ENCODE measurements at places on chromosomes 5 and 9.

- no peak for DNase-seq
Measured at GRCh38 chr9:35790385-35791296, 750 bp upstream of the NPR2 start.

- no peak for DNase-seq
Measured at GRCh38 chr9:110935829-110936228, 102.4 kb downstream of the LPAR1 start.

- no peak for DNase-seq
Measured at GRCh38 chr9:107239474-107239873, 43.6 kb upstream of the RAD23B start.

GRCh38 chr9:80143899-80144298, 572.1 kb downstream of the TLE4 start:
- no peak for DNase-seq

DNA sequence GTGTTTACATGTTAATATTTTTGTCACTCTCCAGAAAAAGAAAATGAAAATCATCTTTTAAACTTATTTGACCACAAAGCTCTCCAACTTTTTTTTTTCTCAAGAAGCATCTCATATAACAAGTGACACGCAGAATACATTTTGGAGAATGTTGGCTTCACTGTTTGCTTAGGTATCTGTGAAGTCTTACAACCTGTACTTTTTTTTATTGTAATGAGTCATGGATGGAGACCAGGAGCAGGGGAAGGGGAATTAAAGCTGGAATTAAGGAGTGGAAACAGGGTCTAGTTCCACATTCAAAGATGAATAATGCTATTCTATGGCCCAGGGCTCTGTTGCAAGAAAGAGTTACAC, 211.9 kb downstream of the MAN2A1 start:
- DNase-seq: no peak

DNA sequence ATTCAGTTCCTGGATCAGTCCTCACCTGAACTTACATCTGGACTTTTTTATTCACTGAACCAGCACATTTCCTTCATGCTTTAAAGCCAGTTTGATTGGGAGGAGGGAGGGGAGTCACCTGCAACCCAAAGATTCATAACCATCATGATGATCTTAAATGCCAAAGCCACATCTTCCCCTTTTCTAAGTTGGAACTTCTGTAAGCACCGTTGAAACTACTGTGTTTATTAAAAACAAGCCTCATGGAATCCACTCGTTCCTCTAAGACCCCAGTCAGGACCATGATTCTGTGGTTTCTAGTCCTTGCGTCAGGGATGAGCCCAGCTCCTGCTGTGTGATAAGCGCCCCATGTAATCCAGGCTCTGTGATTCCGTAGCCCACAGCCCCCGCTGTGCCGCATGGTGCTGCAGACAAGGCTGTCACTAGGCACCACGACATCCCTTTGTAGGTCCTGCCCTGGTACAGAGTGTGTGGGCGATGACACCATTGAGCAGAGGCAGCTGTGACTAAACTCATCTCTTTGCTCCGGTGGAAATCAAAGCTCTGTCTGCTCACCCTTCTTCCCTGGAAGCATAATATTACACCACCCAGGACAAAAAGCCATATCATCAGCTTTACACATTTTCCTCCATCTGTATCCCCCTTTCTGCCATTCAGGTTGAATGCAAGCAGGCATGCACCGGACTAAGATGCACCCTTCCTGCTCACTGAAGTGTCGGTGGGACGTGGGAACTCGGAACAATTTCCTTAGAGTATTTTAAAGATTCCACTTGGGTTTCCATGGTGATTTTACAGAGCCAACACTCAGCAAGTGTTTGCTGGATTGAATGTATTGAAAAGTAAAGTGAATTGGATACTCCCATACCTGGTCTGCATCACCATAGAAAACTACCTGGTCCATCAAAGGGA, 132.0 kb upstream of the FSTL4 start:
- no peak for DNase-seq

DNA sequence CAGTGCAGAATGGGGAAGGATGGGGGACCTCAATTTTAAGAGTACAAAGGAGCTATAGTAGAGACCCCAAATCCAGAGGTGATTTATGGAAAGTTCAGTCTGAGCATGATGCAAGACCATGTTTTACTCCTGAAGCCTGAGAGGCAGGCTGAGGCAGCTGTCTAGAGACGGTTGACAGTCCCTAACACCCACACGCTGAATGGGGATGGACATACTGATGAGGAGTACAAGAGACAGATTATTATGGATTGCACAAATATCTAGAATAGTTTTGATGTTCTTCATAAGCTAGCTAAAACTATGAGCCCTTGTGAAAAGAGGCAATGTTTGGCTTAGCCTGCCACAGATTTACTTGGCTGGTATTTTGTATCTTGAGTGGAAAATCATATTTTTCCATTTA, 64.5 kb downstream of the PRR16 start:
- no peak for DNase-seq

DNA sequence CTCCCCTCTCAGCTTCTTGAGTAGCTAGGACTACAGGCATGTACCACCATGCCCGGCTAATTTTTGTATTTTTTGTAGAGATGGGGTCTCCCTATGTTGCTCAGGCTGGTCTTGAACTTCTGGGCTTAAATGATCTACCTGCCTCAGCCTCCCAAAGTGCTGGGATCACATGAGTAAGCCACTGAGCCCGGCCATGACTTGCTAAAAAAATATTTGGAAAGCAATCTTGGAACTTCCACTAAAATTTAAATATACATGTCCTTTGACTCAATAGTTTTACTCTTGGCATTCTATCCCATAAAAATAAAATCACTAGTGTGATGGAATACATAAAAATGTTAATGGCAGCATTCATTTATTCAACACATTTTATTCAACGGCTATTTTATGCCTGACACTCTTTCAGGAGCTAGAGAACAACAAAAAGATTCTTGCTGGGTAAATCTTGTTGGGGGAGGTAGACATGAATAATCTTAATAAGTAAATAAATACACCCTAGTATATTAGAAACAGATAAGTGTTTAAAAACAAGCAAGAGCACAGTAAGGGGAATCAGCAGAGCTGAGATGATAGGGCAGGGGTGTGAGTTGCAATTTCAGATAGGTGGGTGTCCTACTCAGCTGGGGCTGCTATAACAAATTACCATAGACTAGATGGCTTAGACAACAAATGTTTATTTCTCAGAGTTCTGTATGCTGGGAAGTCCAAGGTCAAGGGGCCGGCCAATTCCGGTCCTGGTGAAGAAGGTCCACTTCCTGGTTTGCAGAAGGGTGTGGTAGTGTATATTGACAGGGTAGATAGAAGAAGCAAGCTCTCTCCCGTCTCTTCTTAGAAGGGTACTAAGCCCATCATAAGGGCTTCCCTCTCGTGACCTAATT, 50.7 kb downstream of the KCNV2 start:
- DNase-seq: no peak

DNA sequence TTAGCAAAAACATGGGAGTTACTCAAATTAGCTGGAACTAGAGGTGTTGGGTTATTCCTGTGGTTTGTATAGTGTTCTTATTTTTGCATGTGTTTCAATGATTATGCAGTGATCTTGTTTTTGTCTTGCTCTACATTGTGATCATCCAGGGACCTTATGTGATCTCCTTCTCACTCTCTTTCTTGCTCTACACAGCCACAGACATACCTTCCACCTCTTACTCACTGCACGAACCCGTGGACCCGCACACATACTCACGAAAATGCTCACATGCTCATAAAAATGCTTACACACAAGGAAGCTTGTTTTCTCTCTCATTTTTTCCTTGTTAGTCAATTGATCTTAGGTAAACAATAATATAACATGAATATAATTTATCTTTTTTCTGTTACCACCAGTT, 187.1 kb downstream of the KDM4C start:
- DNase-seq: no peak

- DNase-seq: peak; percentile 17
Measured at GRCh38 chr5:95620870-95621838, 1.3 kb downstream of the GPR150 start.

DNA sequence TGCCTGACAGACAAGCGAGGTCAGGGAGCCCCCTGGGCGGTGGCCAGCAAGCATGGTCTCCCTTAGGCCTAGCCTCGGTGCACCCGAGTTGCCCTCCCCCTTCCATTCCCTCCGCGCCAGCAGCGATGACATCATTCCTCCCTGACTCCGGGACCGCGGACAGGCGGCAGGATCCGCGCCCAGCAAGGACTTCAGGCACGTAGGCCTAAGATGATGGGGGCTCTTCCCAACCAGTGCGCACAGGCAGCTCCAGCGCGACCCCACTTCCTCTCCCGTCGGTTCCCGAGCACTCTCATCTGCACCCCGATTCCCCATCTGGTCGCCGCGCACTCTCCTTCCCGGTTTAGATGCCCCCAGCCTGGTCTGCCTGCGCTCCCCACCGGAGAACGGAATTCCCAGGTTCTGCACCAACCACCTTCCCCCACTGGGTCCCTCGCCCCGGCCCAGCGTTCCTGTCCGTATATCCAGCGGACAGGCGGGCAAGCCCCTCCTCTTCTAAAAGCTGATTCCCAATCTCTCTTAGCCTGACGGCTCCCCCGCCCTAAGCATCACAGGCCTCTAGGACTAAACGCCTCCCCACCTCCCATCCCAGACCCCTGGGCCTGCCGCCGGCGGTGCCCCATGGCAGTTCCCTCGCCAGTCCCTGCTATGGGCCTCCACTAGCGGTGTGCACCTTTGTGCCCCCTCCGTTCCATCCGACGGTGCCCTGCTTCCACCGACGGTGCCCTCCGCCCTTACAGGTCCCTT, 931 bp downstream of the FAM219A start:
- DNase-seq: peak; percentile 21

DNA sequence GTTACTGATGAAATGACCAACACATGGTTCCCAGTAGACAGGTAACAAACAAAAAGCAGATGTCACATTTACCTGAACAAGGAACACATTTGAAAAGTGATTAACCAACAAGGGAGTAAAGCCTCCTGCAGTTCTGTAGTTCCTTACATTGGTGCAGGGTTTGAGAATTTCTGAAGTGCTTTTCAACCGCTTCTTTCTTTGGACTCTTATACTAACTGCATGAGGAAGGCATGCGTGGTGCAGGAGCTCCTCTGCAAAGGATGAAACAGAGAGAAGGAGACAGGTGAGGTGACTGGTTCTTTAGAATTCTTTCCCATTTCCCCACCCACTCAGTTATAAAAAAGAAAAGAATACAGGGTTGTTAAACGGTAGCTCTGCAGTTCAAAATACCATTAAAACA, 4.6 kb upstream of the IL9 start:
- DNase-seq: no peak

DNA sequence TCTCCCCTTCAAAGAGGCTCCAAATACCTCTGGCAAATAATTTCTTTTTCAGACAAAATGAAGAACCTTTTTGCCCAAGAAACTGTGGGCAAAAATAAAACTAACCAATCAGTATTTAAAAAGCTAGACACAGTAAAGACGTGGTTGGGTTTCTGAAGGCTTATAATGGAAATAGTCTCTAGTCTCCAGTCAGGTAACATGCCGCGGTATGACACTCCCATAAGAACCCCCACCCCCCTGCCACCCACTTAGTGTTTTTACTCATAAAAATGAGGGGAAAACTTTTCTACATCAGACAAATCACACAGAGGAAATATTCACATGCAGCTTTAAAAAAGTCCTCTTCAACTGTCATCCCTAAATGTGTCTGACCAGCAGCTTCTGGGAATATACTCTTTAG, 105.3 kb downstream of the THBS4 start:
- DNase-seq: no peak

DNA sequence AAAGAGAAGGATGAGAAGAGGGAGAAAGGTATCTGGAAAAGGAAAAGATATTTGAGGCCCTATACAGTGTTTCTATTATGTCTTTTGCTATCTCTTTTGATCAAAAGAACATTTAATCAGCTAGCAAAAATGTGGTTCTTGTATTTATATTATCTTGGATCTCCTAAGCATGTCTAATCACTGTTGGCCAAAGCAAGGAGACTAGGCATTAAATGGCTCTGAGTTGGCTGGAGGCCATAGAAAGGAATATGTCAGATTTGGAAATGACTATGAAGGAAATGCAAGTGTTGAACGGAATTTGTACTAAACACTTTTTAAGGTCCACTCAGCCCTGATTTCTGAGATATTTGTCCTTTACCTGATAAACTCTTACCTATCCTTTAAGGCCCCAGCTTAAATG, 22.4 kb upstream of the THG1L start:
- DNase-seq: no peak

- no peak for DNase-seq
Measured at GRCh38 chr9:111632060-111632459, 926 bp downstream of the DNAJC25 start.

GRCh38 chr5:125269926-125270325, 523.5 kb upstream of the ZNF608 start:
- no peak for DNase-seq

GRCh38 chr9:136426787-136427186, 12.9 kb downstream of the INPP5E start:
- no peak for DNase-seq

DNA sequence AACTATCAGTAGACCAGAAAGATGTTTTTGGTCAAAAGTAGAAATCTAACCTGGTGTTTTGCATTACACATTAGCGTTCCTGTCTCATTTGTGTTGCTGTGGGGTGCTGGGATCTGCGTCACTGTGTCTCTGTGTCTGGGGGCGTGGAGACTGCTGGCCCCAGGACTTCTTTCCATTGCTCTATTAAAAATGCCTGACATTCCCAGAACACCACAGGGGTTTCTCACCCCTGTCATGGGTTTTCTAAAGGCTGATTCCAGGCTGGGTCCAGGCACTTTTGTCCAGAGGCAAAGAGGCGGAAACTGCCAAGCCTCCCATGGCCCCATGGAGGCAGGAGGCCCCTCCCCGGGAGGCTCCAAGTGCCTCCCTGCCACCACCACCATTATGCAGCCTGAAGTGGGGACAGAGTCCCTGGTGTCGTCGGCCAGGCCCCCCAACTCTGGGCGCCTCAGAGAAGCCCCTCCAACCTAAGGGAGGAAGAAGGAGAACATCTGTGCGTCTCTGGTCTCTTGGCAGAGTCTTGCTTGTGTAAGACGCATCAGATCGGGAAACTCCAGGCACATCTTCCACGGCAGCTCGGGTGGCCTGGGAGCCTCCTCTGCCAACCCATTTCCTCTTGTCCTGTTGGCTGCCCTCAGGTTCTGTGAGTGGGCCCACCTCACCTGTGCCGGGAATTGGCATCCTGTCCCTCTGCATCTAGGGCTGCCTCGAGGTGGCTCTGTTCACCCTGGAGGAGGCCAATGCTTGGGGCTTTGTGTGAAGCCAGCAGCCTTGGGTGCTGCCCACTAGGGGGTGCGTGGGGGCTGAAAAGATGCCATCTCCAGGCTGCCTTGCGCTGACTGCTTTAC, 13.8 kb upstream of the PLEKHG4B start:
- DNase-seq: no peak
